ENCODE measurements at places on chromosomes 5 and 9.

- no peak for DNase-seq
Observed at GRCh38 chr5:158317507-158317906, 458.6 kb upstream of the CLINT1 start.

DNA sequence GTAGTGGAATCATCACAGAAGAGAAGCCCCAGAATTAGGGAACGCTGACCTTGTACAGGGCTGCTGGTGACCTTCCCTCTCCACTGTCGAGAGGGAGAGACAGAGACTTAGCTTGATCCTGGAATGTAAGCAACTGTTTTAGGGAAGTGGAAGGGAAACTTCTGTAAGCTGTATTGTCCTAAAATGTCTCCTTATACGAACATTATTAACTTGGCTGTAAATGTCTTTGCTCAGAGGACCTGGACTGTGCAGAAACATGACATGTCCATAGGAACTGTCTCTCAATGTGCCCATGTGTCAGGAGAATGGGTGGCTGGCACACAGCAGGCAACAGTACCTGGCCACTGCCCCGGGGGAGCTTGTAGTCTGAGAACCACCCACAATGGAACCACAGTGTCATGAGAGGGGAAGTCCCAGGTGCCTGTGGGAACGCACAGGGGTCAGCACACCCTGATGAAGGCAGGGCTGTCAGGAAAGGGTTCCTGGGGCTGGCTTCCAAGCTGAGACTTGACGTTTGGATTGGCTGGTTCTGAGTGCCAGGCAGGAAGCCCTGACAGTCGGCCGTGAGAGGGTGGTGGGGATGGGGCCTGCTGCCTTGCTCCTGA lies 34.0 kb downstream of the DAP start:
- no peak for DNase-seq

GRCh38 chr5:177256296-177256695 lies 47.2 kb downstream of the RAB24 start:
- DNase-seq, result no peak

DNA sequence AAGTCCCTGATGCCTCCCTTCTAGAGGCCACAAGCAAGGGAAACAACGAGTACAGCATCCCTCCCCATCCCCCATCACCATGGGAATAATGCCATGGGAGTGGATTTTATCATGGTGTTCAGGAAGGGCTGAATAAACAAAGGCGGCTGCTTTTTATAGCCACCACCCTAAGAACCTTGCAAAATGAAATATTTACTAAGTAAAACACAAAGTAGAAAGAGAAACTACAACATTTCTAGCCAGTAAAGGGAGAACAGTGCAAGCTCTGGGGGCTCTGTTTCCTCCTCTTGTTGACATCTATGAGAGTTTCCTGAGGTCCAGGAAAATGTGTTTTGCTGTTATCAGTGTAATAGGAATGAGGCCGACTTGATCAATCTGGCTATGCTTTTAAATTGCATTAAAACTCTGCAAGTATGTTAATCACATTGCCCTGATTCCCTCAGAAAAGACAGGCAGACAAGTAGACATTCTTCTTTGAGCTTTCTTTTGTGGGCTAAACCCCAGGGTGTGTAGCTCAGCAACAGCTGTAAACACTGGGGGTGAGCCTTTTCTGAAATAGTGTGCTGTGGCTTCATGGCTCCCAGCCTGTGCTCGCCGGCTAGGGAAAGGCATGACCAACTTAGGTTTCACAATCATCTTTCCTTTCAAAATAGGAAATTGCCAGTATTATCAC lies 31.1 kb downstream of the SV2C start:
- no peak for DNase-seq

DNA sequence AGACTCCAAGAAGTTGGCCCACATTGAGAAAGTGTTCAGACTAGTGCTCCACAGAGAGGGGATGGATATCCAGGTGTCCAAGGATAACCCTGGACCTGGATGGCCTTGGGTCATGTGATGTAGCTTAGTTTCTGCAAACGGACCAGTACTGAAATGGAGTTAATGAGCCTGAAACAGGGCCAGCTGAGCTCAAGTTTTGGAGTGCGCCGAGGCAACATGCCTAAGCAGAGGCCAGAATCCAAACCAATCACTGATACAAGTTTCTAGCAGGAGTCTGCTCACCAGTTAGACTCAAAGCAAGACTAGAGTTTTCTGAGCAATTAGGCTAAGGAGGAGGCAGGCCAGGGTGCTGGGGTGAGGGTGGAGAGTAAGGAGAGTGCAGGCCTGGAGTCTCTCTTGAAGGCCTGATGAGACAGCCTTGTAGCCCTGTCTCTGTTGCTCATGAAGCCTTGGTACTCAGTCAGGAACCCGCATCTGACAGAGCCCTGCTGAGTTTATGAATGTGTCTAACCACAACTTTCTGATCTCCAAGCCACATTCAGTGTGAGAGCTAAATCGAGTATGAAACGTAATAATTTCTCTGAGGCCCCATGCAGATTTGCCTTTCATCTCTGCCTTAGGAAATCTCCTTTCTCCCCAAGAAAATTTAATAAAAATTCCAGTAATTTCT lies 68.9 kb upstream of the EQTN start:
- DNase-seq, result no peak

DNA sequence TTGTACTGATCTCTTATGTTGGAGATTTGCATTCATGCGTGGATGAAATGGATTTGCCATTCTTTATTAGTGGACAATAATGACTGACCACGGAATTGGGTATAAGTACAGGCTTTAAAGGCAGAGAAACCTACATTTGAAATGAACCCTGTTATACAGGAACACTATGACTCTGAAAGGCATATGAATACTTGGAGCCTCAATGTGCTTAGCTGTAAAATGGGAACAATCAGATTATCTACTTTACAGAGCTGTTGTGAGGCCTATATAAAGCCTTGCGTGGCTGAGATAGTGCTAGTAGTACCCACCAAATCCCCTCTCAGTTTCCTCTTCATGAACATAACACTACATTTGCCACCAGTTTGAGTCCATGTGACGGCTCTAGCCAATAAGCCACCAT lies 18.9 kb upstream of the MGAT1 start:
- no peak for DNase-seq

DNA sequence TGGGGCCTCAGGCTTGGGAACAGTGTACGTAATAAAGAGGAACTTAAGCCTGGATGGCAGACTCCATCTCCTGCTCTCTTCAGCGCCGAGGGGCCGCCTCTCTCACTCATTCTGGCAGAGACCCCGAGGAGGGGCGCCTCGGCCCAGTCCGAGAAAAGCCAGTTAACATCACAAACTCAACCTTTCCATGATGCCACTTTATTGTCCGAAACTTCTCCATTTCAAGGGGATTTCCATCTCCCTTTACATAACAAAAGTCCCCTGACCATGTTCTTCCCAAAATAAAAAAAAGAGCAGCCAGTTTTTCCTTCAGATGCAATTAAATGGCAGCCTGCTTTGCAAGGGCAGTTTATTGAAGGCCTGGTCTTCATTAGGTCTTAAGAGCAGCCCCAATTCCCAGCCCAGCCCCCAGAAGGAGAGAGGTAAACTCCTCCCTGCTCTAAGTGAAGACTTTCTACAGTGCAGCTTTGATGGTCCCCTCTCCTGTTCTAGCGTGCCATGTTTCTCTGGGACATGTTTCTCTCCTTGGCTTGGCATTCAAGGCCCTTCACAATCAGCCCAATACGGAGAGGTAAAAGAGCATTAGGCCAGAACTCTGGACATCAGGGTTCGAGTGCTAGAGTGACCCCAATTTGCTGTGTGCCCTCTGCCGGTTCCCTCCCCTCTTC lies 19.5 kb upstream of the RAB14 start:
- DNase-seq, result no peak

DNA sequence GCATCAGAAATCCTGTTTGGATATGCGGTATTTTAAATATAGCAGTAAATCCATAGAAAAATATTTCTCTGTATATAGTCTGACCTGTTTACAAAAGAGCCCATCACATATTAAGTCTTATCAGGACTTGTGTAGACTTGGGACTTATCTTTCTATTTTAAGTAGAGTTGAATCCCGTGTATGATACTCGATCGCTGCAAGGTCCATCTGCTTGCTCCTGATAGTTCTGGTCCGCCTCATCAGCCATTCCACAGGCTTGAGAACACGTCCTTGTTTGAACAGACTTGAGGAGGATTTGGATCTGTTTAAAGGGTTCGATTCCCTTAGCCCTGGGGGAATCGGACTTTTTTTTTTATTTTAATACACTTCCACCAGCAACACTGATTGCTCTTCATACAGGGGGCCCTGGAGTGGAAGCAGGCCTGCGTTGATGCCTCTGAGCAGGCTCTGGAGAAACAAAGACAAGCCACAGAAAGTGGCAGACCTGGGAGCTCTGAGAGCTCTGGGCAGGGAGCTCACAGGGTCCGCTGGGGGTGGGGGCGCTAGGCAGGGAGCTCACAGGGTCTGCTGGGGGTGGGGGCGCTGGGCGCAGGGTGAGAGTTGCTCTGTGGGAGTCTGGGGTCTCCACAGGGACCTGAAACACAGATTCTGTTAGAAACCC lies 112.2 kb downstream of the MVB12B start:
- no peak for DNase-seq

GRCh38 chr9:110015759-110016158 lies 192.2 kb downstream of the C9orf152 start:
- DNase-seq, result no peak

DNA sequence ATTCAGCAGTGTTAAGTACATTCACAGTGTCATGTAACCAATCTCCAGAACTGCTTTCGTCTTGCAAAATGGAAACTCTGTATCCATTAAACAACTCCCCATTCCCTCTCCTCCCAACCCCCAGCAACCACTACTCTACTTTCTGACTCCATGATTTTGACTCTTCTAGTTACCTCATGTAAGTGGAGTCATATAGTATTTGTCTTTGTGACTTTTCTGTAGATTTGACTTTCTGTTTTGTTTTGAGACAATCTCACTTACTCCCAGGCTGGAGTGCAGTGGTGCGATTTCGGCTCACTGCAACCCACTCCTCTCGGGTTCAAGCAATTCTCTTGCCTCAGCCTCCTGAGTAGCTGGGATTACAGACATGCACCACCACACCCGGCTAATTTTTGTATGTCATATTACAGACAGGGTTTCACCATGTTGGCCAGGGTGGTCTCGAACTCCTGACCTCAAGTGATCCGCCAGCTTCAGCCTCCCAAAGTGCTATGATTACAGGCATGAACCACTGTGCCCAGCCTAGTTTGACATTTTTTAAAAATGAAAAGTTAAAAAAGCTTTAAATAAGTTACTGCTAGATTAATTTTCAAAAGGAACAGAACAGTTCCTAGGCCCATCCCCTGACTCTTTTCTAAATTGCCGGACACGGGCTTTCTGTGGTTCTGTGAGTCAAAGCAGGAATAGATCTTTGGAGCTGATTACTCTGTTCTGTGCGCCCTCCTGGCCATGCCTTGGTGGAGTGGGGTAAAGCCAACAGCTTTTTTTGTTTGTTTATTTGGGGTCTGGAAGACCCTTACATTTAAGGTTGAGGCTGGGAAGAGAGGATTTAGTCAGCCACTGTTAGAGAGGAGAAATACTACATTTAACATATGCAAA lies 59.3 kb downstream of the RALGPS1 start:
- no peak for DNase-seq

DNA sequence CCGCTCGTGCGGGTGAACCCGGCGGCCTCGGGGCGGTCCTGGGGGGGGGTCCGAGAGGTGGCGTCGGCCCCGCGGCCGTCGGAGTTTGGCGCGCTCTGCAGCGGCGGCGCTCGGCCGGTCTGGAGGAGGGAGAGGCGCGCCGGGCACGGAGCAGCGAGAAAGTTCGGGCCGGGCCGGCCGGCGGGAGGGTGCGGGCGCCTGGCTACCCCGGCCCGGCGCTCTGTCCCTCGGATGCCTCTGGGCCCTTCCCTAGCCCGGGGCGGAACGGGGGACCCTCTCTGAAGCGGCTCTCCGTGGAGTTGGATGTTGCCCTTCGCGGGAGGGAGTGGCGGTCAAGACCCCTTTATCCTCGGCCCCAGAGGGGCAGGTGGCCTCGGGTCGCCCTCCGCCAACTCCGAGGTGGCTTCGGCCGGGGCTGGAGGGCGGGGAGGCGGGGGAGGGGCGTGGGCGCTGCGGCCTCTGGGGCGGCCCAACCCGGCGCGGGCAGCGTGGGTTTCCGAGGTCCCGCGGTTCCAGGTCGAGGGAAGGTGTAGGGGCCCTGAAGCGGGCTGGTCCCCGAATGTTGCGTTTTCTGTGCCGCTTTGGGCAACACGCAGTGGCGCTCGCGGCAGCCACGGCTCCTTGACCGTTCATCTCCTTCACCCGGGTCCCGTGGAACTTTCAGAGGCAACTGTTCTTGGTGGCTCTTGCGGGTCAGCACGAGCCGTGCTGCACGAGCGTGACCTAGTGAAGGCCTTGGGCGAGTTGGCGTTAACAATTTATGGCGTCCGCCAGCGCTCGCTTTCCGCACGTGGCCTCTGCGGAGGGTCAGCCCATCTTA lies 290.5 kb downstream of the DOCK8 start:
- DNase-seq, result peak; percentile 30

DNA sequence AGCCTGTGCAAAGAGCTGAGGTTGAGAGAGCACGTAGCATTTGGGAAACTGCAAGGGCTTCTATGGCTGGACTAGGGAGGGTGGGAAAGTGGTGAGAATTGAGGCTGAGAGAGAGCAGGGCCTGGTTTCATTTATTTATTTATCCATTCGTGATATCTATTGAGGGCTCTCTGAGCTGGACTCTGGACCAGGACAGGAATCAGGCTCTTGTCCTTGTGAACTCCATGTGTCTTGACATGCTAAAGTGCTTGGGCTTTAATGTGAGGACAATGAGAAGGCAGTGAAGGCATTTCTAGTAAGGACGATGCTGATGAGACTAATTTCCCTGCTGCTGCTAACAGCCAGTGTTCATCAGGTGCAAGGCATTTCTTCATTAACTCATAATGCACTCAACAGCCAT lies 95.9 kb upstream of the KLF4 start:
- no peak for DNase-seq

DNA sequence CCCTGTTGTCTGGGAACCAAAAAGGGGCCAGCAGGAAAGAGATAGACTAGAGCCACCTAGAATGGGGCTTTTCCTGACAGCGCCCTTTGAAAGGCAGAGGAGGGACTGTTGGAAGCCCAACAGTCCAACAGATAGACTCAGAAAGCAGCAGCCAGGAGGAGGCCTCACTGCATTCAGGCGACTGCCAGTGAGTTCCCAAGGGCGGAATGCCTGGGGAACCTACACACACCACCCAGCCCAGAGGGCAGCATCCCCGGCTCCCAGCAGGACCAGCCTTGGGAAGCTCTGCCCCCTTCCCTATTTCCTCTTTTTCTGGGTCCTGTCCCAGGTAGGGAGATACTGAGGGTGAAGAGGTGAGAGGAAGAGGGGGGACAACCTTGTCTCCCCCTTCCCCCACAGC lies 192.4 kb upstream of the KLF4 start:
- no peak for DNase-seq

DNA sequence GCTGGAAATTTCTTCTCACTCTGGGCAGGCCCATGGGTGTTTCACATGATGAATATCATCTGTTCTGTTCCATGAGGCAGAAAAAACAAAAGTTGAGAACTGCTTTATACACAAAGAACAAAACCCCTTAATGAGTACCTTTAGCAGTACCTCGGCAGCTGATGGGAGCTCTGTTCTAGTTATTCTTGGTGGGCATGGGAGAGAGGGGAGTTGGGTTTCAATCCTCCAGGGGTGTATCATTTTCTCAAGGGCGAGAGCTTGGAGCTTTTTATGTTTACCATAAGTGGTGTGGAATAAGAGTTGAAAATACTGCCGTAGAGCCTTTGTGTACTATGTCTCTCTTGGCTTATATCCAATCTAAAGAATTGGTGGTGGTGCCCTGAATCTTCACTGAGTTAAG lies 103.3 kb upstream of the ZNF608 start:
- no peak for DNase-seq

- DNase-seq, result no peak
Observed at GRCh38 chr5:139492700-139493192, 10.2 kb upstream of the STING1 start.

GRCh38 chr9:93520523-93520922 lies 55.9 kb upstream of the PHF2 start:
- DNase-seq, result no peak

- no peak for DNase-seq
Observed at GRCh38 chr9:26775391-26775790, 117.2 kb downstream of the CAAP1 start.
